ENCODE measurements at places on chromosomes 12 and 14.

GRCh38 chr12:100302081-100302480 is 35.1 kb downstream of the SCYL2 start:
- no peak for DNase-seq

DNA sequence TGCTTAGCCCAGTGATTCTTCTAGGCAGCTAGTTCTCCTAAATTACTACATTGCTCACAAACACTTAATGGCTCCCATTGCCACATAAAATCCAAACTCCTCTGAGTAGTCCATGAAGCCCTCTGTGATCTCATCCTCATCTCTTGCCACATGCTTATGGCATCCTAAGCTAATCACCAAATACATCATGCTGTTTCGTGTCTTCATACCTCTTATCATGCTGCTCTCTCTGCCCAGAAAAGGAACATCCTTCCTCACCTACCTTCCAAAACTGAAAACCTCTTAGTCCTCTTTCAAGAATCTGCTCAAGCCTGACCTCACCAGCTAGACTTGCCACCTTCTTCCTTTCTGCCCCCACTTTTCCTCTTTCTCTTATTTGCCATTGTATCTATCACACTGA is 108.5 kb downstream of the DUSP6 start:
- DNase-seq = no peak

DNA sequence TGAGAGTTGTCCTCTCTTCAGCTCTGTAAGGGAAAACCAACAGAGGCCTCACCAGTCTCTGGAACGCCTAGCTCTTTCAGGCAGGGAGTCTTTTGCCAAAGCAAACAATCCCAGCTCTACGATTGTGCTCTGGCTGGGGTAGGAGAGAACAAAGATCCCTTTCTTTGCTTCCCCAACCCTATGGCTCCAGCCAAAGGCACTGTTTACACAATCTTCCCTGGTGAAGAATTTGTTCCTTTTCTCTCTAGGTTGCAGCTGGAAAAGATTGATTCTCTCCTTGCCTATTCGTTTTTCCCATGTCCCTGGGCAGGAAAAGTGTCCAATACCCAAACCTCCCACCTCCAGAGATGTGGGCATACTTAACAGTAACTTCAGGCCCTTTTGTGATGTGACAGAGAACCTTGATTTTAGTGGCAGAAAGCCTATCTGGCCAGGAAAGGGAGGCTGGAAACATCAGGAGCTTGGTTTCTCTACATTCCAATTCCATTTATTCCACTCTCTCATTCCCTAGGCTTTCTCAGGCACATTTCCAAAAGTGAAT is 16.8 kb downstream of the ATP5MC2 start:
- peak; percentile 44 for DNase-seq

GRCh38 chr12:107645630-107646333 is 39.8 kb upstream of the PWP1 start:
- DNase-seq = peak; percentile 32

- no peak for DNase-seq
Measured at GRCh38 chr12:124286414-124286813, 8.5 kb upstream of the RFLNA start.

GRCh38 chr14:104382361-104383087 is 197.0 kb upstream of the C14orf180 start:
- no peak for DNase-seq

DNA sequence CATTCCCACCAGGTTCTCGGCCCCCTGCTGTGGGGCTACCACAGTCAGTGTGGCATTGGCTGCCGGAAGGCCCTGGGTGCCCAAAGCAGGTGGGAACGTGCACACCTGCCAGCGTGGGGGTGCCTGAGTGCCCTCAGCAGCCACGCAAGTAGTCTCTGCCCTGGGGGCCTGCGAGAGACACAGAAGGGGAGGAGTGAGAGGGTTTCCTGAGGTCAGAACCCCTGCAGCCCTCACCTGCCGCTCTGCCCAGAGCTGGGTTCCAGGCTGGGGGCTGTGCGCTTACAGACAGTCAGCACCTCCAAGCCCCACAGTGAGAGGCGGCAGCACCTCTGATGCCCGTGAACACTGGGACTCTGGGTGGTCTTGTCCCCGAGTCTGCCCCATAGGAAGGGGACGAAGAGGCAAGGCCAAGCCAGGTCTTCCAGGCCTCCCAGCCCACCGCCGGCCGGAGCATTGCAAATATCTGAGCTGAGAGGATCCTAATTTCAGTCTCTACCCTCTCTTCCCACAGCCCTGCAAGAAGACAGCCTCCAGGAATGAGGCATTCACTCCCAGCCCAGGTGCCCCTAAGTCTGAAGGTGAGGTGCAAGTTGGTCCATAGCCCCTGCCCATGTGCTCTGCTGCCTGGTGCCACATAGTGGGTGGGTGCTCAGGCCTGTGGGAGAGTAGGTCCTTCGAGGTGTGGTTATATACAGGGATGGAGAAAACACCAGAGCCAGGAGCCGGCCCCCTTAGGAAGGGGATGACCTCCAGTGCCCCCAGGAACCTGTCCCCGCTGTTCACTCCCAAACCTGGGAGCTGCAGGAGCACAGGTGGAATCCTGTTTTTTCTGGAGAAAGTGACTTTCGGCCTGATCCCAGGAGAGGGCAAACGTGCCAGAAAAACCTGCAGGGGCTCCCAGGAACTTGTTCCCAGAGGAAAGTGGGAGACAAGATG is 291.1 kb upstream of the RTL1 start:
- no peak for DNase-seq

DNA sequence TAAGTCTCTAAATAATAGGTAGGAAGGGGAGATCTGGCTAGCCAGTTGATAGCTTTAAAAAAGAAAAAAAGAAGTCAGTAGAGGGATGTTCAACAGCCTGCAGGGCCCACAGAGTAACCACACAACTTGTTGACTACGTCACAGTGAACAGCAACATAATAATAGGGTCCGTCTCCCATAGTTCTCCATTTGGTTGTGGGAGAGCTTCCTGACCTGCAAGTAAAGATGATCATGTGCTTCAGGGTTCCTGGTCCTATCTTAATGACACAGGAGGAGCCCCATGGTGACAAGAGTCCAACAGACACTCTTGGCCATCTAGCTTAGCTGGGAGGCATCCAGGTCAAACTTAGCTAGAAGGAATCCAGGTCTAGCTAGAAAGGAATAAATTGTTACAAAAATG is 36.2 kb downstream of the FGD6 start:
- DNase-seq = no peak

DNA sequence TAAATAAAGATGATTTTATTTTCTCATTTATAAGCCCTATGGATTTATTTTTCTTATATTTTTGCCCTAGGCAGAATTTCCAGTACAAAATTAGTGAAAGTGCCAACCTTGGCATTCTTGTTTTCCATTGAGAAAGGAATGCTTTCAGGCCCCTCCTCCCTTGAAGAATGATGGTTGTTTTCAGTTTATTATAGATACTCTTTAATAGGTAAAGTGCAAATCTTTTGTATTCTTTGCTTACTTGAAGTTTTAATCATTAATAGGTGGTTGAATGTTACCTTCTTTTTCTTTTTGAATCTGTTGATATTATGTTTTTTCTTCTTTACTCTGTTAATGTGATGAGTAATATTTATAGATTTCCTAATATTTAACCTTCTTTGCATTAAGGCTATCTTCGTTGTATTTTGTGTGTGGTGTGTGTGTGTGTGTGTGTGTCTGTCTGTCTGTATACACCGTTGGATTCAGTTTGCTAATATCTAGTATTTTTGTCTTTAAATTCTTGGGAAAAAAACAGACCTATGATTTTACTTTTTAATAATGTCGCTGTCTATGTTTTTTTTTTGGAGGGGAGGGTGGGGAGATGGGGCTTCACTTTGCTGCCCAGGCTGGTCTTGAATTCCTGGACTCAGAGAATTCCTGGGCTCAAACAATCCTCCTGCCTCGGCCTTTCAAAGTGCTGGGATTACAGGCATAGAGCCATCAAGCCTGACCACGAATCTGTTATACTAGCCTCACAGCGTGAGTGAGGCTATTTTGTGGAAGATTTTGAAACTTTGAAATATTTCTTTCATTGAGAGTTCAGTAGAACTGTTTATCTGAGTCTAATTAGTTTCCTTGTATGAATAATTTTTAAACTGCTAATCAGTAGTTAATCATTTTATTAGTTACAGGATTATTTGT is 13.5 kb downstream of the SRGAP1 start:
- DNase-seq = no peak

GRCh38 chr14:68958553-68958952 is 20.5 kb downstream of the ACTN1 start:
- no peak for DNase-seq

GRCh38 chr12:28268608-28269229 is 78.5 kb downstream of the CCDC91 start:
- DNase-seq = no peak

- no peak for DNase-seq
Measured at GRCh38 chr12:116975779-116976393, 65.1 kb downstream of the FBXW8 start.

DNA sequence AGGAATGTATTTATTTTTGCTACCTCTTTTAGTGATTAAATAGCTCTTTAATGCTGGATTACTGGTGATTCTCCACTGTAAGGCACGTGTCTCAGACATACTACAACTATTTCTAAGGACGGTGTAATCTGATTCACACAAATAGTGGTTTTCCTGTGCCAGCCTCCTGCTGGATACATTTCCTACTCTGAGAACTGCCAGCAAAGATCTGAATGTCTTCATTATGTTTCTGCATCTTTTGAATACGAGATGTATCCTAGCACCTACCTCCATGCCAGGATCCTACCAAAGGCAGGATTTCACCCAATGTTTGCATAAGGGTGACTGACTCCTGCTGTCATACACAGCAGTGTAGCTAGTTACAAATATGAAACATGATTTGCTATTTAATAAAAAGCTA is 120.6 kb downstream of the PRICKLE1 start:
- DNase-seq = no peak
